ENCODE measurements at places on chromosomes 6 and 20. TPM values are rescaled to one million over a fixed set of nuclear protein-coding genes. Genes with fewer than 3 reads are reported as not detected.

The ISM1 gene
- under 0.01 TPM for total RNA-seq

The CRISP2 gene
- not detected for total RNA-seq

The NSFL1C gene
- 32.6 TPM for total RNA-seq

The TNF gene
- not detected for total RNA-seq

The ANKEF1 gene
- total RNA-seq: 2.5 TPM

The SYTL3 gene
- 2.0 TPM for total RNA-seq

The TAGAP gene
- not detected for total RNA-seq

The GTSF1L gene
- total RNA-seq: not detected

The DOK5 gene
- 55.3 TPM for total RNA-seq

The STX16 gene
- total RNA-seq: 95.4 TPM

The CUTA gene
- 102 TPM for total RNA-seq

The OR2B6 gene
- 0.07 TPM for total RNA-seq

The PDE10A gene
- total RNA-seq: 8.5 TPM

The LY86 gene
- total RNA-seq: not detected

The GRIK2 gene
- 0.89 TPM for total RNA-seq

The HEBP2 gene
- total RNA-seq: 30.1 TPM

The OOEP gene
- 0.30 TPM for total RNA-seq

The SLC35A1 gene
- 23.7 TPM for total RNA-seq

The SLC44A4 gene
- total RNA-seq: not detected
